GM12878 (cell line): ENCODE measurements at places on chromosomes 11 and 22. TPM values are rescaled to one million over a fixed set of nuclear protein-coding genes. Genes with fewer than 3 reads are reported as not detected.

GRCh38 chr11:128472128-128473089 is 114.9 kb downstream of the ETS1 start:
- H3K27ac ChIP-seq, result peak overlapping the region; percentile 91
- peak; percentile 93 for DNase-seq
- H3K27me3 ChIP-seq, result no peaks in the 10 kb centered on the region
- H3K36me3 ChIP-seq, result peaks cover 28% of the 10 kb centered on the region

Gene MFRP
- not detected in 2 replicates for polyA plus RNA-seq

- H3K36me3 ChIP-seq, result no peaks in the 10 kb centered on the region
- H3K27ac ChIP-seq, result no peak overlapping the region
- H3K4me1 ChIP-seq, result no peaks in the 10 kb centered on the region
- H3K4me3 ChIP-seq, result no peak overlapping the region
These were observed 32.3 kb downstream of the ARVCF start for GRCh38 chr22:19984201-19984753.

- peaks cover 12% of the 10 kb centered on the region for H3K27me3 ChIP-seq
- no peak for DNase-seq
- H3K4me1 ChIP-seq, result peaks cover 22% of the 10 kb centered on the region
- H3K27ac ChIP-seq, result no peak overlapping the region
- H3K4me3 ChIP-seq, result peak overlapping the region; percentile 64
These were observed 88.6 kb downstream of the PLEKHA7 start for GRCh38 chr11:16925561-16926065.

- H3K4me1 ChIP-seq, result peaks cover 10% of the 10 kb centered on the region
- no peak for DNase-seq
- no peaks in the 10 kb centered on the region for H3K36me3 ChIP-seq
- peak overlapping the region; percentile 65 for H3K27ac ChIP-seq
- H3K27me3 ChIP-seq, result no peaks in the 10 kb centered on the region
These were observed 830 bp downstream of the ACAT1 start for GRCh38 chr11:108122166-108122628.

Gene TRIM48
- polyA plus RNA-seq, result not detected in 2 replicates

DNA sequence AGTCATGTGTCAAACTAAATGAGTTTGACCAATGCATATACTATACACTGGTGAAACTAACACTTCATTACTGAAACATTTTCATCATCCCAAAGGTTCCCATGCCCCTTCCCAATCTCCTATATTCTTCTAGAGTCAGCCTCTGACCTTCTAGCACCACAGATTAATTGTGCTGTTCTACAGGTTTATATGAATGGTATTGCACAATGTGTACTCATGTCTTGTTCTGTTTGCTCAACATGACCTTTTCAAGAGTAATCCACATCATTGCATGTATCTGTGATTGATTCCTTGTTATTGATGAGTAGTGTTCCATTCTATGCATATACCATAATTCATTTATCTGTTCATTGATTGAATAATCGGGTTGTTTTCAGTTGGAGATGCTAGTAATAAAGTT is 7.5 kb upstream of the OR8G1 start:
- H3K27ac ChIP-seq, result no peak overlapping the region
- no peak overlapping the region for H3K4me3 ChIP-seq
- H3K27me3 ChIP-seq, result no peaks in the 10 kb centered on the region
- no peaks in the 10 kb centered on the region for H3K36me3 ChIP-seq
- H3K4me1 ChIP-seq, result no peaks in the 10 kb centered on the region
- no peak for DNase-seq
